ENCODE measurements at places on chromosomes 3 and 15.
A peak's percentile ranks its signal among the peaks of the same experiment; 100 is the strongest.

- no peak for DNase-seq
Observed at GRCh38 chr3:36941658-36942057, 3.2 kb downstream of the TRANK1 start.

- DNase-seq, result peak; percentile 97
Observed at GRCh38 chr3:119310071-119310470, 15.9 kb downstream of the ARHGAP31 start.

GRCh38 chr3:160501325-160501724, 51.7 kb upstream of the TRIM59 start:
- DNase-seq, result no peak

GRCh38 chr3:107367353-107367752, 9.9 kb upstream of the CCDC54 start:
- DNase-seq, result peak; percentile 38
